ENCODE measurements at places on chromosomes 2 and 18. TPM values are rescaled to one million over a fixed set of nuclear protein-coding genes. Genes with fewer than 3 reads are reported as not detected.

The UGT1A1 gene
- total RNA-seq = not detected

The ERFE gene
- total RNA-seq = 0.44 TPM

The KRTCAP3 gene
- 0.63 TPM for total RNA-seq

The LBX2 gene
- total RNA-seq = 0.25 TPM

The POMC gene
- 7.5 TPM for total RNA-seq

The TMEM150A gene
- total RNA-seq = 10.1 TPM

The OTOS gene
- not detected for total RNA-seq

The CASP8 gene
- 3.7 TPM for total RNA-seq

The FKBP1B gene
- total RNA-seq = 2.1 TPM

GRCh38 chr2:126886916-126887280, 11.8 kb upstream of the TEX51 start:
- no peak for DNase-seq

- DNase-seq = no peak
These were observed 2.0 kb upstream of the ECEL1 start for GRCh38 chr2:232489516-232490220.

GRCh38 chr2:217834744-217835513, 167.9 kb downstream of the TNS1 start:
- no peak for DNase-seq

GRCh38 chr2:180279581-180279980, 272.5 kb upstream of the CWC22 start:
- DNase-seq = no peak

DNA sequence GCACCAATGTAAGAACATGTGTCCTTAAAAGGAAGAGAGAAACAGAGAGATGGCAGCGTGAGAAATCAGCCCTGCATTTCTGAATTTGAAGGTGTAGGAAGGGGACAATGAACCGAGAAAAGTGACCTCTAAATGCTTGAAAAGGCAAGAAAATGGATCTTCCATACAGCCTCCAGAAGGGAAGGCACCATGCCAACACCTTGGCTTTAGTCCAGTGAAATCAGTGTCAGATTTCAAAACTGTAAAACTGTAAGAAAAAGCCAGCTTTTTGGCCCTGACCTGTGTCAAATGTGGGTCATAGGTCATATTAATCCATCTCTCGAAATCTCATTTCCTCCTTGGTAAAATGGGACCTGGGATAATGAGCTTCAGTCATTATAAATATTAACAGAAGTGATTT, 762.3 kb downstream of the DCDC2C start:
- DNase-seq = no peak

DNA sequence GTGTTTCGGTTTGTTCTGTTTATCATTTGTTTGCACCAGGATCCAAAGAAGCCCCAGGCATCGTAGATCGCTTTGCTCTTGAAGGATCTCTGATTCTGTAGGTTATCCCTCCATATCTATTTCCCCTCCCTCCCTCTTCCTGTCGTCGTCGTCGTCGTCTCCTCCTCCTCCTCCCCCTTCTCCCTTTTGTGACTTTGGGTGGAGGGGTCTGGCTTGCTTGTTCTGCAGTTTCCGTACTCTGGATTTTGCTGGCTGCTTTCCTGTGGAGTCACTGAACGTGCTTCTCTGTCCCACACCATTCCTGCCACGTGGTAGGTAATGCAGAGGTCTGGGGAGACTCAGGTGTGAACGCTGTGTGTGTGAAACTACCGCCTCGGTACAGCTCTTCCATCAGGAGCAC, 225.0 kb downstream of the LDLRAD4 start:
- no peak for DNase-seq

- DNase-seq = no peak
These were observed 2.0 kb downstream of the SATB2 start for GRCh38 chr2:199455545-199456382.

DNA sequence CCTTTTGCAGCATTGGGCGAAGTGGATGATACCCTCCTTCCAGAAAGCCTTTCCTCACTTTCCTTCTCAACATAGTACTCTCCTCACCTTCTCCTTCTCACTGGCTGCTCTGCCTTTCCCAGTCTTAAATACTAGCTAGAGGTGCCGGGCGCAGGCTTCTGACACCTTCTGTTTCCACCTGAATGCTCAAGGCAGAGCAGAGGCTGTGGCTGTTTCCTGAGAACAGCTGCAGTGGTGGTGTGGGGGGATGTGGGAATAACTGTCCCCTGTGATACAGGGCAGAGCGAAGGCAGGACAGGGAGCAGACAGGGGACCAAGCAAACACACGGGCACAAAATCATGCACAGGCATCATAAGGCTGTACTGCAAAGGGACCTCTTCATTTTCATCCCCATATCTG, 303.1 kb downstream of the SS18 start:
- DNase-seq = no peak

GRCh38 chr2:142915502-142915901, 38.0 kb downstream of the KYNU start:
- DNase-seq = no peak

GRCh38 chr18:67421651-67422050, 94.9 kb downstream of the DSEL start:
- no peak for DNase-seq

DNA sequence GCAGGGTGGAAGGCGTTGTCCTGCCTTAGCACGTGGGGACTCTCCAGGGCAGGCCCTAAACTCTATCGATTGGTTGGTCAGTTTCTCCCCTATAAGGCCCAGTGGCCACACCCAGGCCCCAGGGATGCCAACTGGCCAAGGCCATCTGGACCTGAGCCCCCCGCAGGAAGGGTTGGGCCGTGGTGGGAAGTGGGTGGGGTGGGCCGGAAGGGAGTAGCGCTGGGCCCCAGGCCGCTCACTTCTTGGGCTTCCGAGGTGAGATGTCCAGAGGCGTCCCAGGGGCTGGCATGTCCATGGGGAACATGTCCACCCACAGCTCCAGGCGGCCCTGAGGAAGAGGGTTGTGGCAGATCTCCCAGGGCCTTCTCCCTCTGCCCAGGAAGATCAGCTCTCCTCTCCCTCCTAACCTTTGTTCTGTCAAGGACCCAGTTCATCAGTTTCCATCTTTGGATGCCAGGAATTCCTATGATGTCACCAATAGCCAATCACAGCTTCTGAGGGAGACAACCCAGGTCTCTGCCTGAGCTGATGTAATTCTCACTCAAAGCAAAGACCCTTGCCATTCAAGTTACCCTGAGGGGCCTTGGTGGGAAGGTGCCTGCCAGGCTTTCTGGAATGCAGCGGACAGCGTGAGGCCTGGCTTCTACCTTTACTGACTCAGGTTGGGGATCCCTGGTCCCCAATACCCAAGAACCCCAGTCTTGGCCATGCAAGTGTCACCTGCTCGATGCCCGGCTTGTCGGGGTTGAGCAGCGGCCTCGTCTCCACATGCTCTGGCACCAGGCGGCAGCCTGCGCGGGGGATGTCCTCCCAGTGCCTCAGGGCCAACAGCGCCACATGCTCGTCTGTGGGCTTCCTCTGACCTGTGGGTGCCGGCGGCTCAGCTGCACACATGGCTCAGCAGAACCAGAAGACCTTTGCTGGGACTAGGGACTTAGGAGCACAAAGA, 14.4 kb downstream of the OTOF start:
- no peak for DNase-seq

GRCh38 chr18:44974174-44974573, 293.5 kb downstream of the SETBP1 start:
- DNase-seq = no peak

GRCh38 chr2:157691695-157692094, 63.0 kb upstream of the ACVR1C start:
- no peak for DNase-seq

DNA sequence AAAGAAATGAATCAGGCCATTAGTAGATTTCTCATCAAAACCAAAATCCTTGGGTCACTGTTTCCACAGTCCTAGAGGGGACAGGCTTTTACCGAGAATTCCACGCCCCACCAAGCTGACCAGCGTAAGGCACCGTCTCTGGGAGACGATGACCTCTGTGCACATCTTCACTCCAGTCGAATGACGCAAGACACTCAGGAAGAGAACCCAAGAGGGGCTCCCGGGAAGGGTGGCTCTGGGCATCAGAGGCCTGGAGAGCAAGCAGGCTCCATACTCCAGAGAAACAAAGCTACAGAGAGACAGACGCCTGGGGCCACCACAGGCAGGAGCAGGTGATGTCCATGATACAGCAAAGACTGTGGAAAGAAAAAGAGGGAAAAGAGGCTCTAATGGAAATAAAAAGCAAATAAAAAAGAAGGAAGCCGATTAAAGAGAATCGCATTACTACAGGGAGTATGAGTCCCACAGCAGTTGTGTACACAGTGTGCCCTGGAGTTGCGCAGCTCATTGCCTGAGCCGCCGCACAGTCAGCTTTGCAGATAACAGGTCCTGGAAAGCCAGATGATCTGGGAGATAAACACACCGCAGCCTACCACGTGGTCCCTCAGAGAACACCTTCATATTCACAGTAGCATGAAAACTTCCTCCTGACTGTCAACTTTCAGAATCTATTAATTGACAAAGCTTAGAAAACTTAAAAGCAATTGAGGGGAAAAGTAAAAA, 572.7 kb upstream of the SALL3 start:
- no peak for DNase-seq

DNA sequence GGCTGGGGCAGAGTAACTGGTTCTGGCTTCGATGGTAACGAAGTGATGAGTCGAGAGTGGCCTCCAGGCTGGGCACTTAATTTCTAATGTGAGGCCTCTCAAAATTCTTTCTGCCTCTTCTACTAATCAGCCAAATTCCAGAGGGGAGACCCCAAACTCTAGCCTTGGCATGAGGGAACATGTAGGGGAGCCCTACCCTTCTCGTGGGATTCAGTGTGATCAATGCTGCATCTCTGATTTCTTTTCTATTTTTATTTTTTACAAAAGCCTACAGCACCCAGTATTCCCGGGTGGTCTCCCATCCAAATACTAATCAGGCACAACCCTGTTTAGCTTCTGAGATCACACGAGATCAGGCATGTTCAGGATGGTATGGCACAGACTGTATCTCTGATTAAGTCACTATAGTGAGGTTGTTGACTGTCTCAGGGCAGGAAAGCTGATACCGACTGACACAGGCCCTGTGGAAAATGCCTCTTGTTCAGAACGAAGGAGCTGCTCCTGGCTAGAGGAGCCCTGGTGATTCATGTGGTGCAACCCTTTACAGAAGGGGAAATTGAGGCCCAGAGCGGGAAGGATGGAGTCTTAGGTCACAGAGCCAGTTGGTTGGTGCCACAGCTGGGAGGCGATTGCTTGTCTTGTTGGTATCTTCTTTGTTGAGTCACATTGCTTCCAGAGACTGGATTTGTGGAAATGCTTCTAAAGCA, 126.3 kb upstream of the HS6ST1 start:
- no peak for DNase-seq

GRCh38 chr2:18722101-18722500, 132.7 kb upstream of the NT5C1B start:
- no peak for DNase-seq

- DNase-seq = no peak
These were observed 748.8 kb downstream of the NR4A2 start for GRCh38 chr2:155583674-155584195.

- DNase-seq = no peak
These were observed 55.1 kb downstream of the TGFA start for GRCh38 chr2:70498528-70498927.

GRCh38 chr2:191942739-191943103, 95.8 kb upstream of the CAVIN2 start:
- DNase-seq = no peak
